Occipital lobe (tissue), 3 donors: ENCODE measurements at places on chromosomes 3 and 15. TPM values are rescaled to one million over a fixed set of nuclear protein-coding genes. Genes with fewer than 3 reads are reported as not detected.

Gene AADACL2
- not detected for total RNA-seq

Gene MINAR1
- 3.6 TPM for total RNA-seq

Gene OR5K2
- total RNA-seq: not detected

Gene ROBO2
- total RNA-seq: 377 TPM
